ENCODE measurements at places on chromosomes 3 and 15.

DNA sequence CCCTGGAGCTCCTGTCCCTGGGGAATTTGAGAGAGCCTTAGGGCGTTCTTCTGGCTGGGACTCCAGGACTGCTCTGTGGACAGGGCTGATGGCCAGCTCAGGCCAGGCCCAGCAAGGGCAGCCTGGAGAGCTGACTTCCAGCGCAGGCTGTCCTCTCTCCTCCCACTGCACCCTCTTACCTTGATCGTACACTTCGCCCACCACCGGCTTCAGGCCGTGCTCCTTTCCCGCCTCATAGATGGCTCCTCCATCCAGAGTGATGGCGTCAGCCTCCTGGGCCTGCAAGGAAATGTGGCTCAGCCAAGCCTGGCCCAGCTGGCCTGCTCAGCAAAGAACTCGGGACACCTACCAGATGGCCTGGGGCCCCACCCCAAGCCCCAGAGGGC is 3.1 kb downstream of the MELTF start:
- H3K4me3 ChIP-seq = no peak overlapping the region
- no peak for DNase-seq
- H3K27me3 ChIP-seq = peaks cover 13% of the 10 kb centered on the region
- H3K36me3 ChIP-seq = no peaks in the 10 kb centered on the region
- H3K4me1 ChIP-seq = peaks cover 31% of the 10 kb centered on the region

DNA sequence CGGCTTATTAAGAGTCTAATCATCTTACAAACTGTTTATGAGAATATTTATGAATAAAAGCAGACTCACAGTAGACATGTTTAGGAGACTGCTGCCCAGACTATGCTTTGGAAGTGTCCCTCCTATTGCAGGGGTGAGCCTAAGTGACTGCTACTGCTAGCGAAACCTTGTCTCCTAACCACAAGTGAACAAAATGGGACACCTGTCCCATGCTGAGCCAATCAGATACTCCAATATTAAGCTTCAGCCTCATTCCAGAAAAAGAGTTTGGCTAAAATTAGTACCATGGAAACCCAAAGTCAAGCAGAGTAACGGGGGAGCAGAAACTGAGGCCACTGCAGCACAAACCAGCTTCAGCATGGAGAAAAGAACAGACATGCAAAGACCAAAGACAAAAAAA is 4.6 kb downstream of the DENND6A start:
- peaks cover 41% of the 10 kb centered on the region for H3K4me1 ChIP-seq
- H3K36me3 ChIP-seq = no peaks in the 10 kb centered on the region
- H3K27me3 ChIP-seq = no peaks in the 10 kb centered on the region
- H3K4me3 ChIP-seq = no peak overlapping the region

DNA sequence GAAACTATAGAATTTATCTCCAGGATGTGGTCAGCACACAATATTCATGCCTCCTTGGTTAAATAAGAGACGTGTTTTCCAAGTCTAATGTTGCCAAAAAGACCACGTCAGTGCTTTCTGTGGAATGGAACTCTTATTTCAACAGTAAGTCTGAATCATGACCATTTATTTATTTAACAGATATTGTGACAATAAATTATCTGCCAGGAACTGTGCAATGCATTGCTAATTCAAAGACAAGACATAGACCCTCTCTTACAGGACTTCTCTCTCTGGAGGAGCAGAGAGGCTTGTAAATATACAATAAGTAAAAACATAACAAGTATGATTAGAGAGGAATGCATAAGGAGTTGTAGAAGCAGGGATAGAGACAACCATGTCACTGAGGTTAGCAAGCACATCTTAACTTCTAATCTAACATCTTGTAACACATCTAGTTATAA is 227.5 kb downstream of the DTWD1 start:
- no peaks in the 10 kb centered on the region for H3K4me1 ChIP-seq
- H3K27me3 ChIP-seq = no peaks in the 10 kb centered on the region
- H3K27ac ChIP-seq = no peak overlapping the region

DNA sequence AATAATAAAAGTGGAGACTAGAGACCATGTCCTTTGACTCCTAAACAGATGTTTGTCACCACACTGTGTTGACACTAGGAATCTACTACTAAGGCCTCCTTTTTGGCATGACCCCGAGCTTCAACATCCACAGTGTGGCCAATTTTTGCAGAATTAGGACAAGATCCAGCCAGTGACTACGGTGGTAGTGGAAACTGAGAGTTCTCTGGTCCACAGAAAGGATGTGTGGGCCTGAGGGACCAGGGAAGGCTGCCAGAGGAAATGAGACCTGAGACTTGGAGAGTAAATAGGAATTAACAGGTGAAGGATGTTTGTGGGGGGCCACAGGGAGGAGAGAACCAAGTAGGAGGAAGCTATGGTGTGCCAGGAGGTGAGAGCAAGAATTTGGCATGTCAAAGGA is 122.7 kb downstream of the CHCHD6 start:
- no peaks in the 10 kb centered on the region for H3K27me3 ChIP-seq
- H3K36me3 ChIP-seq = no peaks in the 10 kb centered on the region
- H3K27ac ChIP-seq = no peak overlapping the region
- no peaks in the 10 kb centered on the region for H3K4me1 ChIP-seq
- no peak for DNase-seq
- H3K4me3 ChIP-seq = no peak overlapping the region

GRCh38 chr3:172078721-172079120 is 39.3 kb downstream of the FNDC3B start:
- DNase-seq = no peak
- H3K27ac ChIP-seq = no peak overlapping the region
- H3K4me3 ChIP-seq = no peak overlapping the region
- H3K4me1 ChIP-seq = peaks cover 17% of the 10 kb centered on the region
- no peaks in the 10 kb centered on the region for H3K36me3 ChIP-seq

GRCh38 chr3:112904786-112905185 is 58.1 kb upstream of the CD200R1L start:
- H3K27me3 ChIP-seq = no peaks in the 10 kb centered on the region
- no peaks in the 10 kb centered on the region for H3K36me3 ChIP-seq
- H3K4me3 ChIP-seq = no peak overlapping the region
- no peaks in the 10 kb centered on the region for H3K4me1 ChIP-seq
- no peak for DNase-seq
- H3K27ac ChIP-seq = no peak overlapping the region

- peak within 1 kb of the TSS; percentile 31 for H3K27ac ChIP-seq
- H3K4me1 ChIP-seq = peaks cover 17% of the 10 kb centered on the region
- H3K27me3 ChIP-seq = peaks cover 54% of the 10 kb centered on the region
- H3K4me3 ChIP-seq = peak within 1 kb of the TSS; percentile 52
Measured at GRCh38 chr15:93088981-93089726, at the start of gene RGMA. TSS of gene RGMA (minus strand) at chr15:93089211. CDS start at chr15:93088932, 279 bp downstream.

DNA sequence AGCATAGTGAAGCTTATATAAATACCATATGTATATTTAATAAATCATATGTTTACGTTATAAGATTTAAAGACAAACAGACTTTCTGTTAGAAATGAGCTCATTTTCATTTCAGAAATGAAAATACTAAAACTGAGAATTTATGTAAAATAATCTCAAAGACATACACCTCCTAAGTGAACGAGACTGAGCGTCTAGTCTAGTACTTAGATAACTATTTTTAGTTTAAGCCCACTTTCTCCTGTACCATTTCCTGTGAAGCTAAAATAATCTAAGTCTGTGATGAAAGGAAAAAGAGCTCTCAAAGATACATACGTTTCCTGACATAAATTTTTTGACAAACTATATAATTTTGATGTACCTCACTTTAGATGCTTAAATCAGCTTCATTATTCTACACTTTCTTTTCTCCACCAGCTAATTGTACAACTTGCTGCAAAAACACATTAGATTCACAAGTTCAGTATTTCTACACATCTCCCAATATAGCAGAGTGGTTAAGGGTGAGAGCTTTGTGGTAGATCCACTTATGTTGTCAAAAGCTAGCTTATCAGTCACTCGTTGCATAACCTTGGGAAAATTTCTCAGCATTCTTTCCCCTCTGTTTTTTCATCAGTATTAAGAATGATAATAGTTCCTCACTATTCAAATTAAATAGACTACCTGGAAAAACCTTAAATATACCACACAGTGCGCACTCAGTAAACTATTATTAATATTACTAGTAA is 703.0 kb downstream of the PLOD2 start:
- no peaks in the 10 kb centered on the region for H3K4me1 ChIP-seq
- no peak overlapping the region for H3K27ac ChIP-seq
- H3K36me3 ChIP-seq = no peaks in the 10 kb centered on the region
- H3K4me3 ChIP-seq = no peak overlapping the region
- no peaks in the 10 kb centered on the region for H3K27me3 ChIP-seq
- no peak for DNase-seq

DNA sequence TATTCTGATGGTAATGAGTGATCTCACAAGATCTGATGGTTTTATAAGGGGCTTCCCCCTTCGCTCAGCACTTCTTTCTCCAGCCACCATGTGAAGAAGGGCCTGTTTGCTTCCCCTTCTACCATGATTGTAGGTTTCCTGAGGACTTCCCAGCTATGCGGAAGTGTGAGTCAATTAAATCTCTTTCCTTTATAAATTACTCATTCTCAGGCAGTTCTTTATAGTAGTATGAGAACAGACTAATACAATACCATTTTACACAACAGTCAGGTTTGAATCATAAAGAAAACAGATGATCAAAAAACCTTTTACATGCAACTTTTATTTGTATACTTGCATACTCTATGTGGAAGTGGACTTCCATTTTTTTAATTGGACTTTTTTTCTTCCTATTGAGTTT is 46.7 kb upstream of the CBLB start:
- no peaks in the 10 kb centered on the region for H3K36me3 ChIP-seq
- no peak overlapping the region for H3K27ac ChIP-seq
- no peak for DNase-seq

DNA sequence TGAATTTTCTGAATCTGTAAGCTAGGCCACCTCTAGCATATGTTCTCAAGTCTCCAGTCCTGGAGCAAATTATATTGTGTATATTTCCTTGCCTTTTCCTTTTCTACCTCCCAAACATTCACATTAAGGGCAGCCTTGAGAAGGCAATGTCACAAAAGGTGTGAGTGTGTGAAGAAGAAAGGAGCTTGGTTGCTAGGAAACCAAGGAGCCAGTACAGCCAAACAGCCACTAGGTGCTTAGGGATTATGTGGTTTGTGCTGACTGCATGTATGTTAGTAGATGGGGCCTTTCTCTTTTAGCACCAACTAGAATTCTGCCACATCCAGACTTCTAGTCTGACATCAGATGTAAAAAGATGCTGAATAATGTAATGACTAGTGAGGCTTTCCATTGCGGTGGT is 118.8 kb upstream of the DAZL start:
- DNase-seq = no peak
- H3K27ac ChIP-seq = no peak overlapping the region
- H3K36me3 ChIP-seq = no peaks in the 10 kb centered on the region
- H3K4me1 ChIP-seq = no peaks in the 10 kb centered on the region
- no peak overlapping the region for H3K4me3 ChIP-seq
- no peaks in the 10 kb centered on the region for H3K27me3 ChIP-seq

GRCh38 chr3:186520957-186521842 is 23.0 kb downstream of the CRYGS start:
- no peaks in the 10 kb centered on the region for H3K4me1 ChIP-seq
- DNase-seq = no peak
- H3K36me3 ChIP-seq = no peaks in the 10 kb centered on the region
- H3K27ac ChIP-seq = no peak overlapping the region
- no peak overlapping the region for H3K4me3 ChIP-seq

DNA sequence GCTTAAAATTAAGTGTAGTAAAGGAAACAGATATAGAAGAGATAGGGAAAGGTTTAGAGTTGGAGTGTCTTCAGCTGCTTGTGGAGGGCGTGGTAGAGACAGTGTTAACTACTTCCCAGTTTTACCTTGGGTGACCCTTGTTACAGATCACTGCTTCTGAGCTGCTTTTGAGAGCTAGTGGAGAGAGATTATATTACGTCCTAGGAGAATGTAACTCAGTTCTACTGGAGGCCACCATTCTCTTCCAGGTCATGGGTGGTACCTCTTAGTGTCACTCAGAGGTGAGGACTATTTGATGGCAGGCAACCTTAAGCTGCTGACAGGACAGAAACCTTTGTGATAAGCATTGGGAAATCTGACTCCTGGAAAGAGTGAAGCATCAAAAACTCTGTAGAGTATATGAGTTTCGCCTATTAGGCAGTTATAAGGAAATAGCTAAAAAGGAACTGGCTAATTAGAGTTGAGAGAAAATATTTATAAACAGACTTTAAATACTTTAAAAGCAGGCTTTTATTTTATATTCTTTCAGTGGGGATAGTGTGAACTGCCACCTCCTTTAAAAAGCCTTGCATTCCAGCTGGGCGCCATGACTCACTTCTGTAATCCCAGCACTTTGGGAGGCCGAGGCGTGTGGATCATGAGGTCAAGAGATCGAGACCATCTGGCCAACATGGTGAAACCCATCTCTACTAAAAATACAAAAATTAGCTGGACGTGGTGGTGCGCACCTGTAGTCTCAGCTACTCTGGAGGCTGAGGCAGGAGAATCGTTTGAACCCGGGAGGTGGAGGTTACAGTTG is 106.5 kb downstream of the ZNF609 start:
- H3K4me1 ChIP-seq = peaks cover 22% of the 10 kb centered on the region
- no peak overlapping the region for H3K27ac ChIP-seq
- no peak for DNase-seq
- no peak overlapping the region for H3K4me3 ChIP-seq
- no peaks in the 10 kb centered on the region for H3K36me3 ChIP-seq

GRCh38 chr15:53114960-53115359 is 324.8 kb upstream of the ONECUT1 start:
- no peak for DNase-seq
- no peak overlapping the region for H3K4me3 ChIP-seq
- H3K27me3 ChIP-seq = no peaks in the 10 kb centered on the region
- no peak overlapping the region for H3K27ac ChIP-seq
- H3K36me3 ChIP-seq = no peaks in the 10 kb centered on the region

DNA sequence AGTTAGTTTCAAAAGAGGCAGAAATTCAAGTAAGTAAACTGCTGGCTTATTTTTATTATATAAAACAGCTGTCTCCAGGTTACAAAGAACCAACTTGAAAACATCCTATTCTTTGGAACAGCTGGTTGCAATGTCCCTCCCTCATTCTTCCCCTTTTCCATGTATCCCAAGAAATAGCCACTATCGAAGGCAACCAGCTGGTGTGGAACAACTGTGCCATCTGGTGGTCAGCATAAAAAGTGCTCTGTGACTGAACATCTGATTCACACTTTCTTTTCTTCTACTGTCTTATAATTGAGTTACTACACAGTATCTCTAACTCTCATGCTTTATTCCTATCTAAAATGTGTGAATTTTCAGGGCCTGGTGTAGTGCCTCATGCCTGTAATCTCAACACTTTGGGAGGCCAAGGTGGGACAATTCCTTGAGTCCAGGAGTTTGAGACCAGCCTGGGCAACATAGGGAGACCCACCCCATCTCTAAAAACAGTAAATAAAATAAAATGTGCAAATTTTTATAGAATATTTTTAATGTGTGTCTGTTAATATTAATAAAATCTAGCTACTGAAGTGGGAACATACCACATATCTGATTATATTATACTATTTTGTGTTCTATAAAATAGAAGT is 9.6 kb downstream of the OSBPL11 start:
- H3K4me3 ChIP-seq = no peak overlapping the region
- no peak for DNase-seq
- H3K36me3 ChIP-seq = peaks cover 14% of the 10 kb centered on the region
- H3K4me1 ChIP-seq = peaks cover 50% of the 10 kb centered on the region
